ENCODE measurements at places on chromosomes 6 and 20.

GRCh38 chr20:19304886-19305415 is 92.5 kb downstream of the SLC24A3 start:
- DNase-seq: no peak

DNA sequence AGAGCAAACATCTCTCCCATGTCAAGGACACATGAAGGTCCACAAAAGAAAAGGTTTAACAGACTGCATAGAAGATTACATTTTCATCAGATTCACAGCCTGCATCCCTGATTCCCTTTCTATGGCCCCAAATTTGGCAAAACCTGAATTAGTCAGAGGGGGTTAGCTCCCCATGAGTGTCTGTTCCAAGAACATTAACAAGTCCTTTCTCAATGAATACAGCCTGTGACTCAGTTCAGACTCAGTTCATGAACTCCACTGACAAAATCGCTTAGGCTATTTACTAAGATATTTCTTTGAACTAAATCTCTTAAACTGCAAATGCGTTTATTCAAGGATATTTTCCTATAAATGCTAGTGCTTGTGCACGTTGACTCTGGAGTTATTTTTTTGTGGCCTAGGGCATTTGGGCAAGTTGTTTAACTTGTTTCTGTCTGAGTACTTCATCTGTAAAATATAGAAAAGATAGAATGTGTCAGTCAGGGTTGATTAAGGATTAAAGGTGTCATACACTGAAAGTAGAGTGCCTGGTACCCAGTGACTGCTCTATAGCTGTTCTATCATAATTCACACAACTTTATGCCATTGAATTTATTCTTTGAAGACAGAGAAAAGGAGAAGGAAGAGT is 422.6 kb downstream of the HTR1B start:
- DNase-seq: no peak

DNA sequence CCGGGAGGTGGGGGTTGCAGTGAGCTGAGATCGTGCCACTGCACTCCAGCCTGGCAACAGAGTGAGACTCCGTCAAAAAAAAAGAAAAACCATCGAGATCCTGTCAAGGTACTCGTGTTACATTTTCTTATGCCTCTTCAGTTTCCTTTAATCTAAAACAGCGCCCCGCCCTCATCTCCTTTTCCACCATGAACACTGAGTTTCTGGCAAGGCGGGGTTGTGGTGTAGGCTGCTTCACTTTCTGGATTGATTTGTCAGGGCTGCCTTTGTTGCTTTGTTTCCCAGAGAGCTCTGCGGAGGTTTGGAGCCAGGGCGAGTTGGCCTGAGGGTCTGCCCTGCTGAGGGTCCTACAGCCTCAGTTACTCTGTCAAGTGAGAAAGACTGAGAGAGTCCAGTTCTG is 8.9 kb downstream of the ITPR3 start:
- DNase-seq: peak; percentile 27

GRCh38 chr6:81450180-81450579 is 302.3 kb downstream of the TENT5A start:
- no peak for DNase-seq

DNA sequence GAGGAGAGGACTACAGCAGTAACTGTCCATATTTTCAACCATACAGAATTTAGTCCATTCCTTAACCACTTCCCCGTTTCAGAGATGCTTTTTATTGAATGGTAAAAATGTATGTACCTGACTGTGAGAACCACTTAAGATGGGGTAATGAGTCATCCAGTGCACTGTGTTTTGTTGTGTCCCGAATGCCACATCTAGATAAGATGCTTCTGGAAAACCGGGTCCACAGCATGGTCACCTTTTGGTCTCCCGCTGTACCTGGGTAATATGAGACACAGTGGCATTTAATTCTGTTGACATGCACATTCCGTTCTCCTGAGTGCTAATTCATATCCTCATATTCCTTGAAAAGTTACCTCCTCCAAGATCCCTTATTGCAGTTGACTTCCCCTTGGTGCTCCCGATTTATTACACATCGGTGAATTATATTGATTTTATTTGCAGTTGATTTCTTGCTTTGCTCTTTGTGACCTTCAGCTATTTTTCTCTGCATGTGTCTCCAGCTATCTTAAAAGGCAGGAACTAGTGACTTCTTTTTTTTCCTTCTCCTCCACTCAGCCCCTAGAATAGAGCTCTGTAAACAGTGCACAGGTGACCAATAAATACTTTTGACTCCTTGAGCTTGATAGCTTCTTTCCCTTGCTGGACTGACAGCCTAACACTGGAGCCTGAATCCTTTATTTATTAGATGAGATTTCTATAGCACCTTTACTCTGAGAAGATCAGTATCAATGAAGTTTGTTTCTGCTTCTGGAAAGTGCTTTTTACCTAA is 314.6 kb downstream of the ZFAND3 start:
- DNase-seq: no peak

GRCh38 chr6:110558575-110558974 is 82.2 kb upstream of the SLC22A16 start:
- no peak for DNase-seq

- DNase-seq: no peak
These were observed 3.3 kb upstream of the COL11A2 start for GRCh38 chr6:33195304-33196165.

- DNase-seq: no peak
These were observed 53.0 kb upstream of the SUPT3H start for GRCh38 chr6:45430590-45431202.

DNA sequence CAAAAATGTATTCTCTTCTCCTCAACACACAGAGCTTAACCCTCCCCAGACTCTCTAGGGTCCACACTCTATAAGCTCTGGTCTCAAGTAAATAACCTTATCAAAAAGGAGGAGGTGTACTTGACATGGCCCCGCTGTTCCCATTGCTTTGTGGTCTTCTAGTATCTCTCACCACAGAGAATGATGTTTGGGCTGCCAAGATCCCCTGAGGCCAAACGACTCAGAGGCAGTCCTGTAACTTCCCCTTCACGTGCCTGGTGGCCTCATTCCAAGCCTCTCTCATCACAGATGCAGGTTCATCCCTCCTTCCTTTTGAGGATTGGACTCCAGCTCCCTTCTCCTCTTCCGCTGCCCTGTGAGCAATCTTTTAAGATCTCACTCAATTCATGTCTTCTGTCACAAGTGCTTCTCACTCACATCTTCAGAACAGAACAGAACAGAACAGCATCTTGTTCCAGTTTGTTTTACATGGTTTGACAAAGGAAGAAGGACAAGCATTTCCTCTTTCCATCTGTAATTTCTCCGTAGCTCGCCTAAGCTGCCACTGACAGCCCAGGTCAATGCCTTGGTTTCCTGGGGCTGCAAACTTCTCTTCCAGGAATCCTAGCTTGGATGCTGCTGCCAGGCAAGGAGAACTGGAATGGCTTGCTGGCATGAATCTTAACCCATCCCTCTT is 541.5 kb downstream of the CD83 start:
- DNase-seq: peak; percentile 29

DNA sequence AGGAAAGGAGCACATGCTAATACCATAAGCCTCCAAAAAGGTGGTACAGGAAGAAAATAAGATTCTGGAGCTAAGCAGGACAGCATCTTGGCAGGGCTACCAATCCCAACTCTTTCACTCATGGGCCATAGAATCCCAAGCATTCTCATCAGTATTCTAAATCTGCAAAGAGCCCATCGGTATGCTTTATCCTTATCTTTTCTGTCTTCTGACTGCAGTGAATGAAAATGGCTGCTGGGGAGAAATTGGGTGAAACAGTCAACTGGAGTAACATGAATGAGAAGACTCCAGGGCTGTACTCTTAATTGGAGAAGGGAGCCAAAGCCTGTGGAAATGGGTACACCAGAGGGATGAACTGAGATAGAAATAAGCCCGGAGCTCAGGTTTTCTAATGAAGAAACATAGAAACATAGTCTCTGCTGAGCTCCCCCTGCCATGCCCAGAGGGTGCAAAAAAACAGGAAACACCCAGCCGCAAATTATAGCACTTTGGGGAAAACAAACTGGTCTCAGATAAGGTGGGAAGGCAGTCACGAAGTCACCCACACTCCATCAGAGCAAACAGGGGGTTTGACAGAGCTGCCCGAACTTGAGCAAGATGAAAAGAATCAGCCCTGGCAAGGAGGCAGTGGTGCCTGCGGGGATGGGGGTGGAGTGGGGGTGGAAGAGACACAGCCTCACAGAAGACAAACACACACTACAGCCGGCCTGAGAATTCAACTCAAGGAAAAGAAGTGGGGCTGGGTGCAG is 35.4 kb upstream of the E2F3 start:
- DNase-seq: peak; percentile 45

GRCh38 chr20:39048000-39048696 is 86.0 kb downstream of the DHX35 start:
- peak; percentile 80 for DNase-seq

GRCh38 chr6:51959744-51960383 is 127.5 kb downstream of the PKHD1 start:
- peak; percentile 68 for DNase-seq

DNA sequence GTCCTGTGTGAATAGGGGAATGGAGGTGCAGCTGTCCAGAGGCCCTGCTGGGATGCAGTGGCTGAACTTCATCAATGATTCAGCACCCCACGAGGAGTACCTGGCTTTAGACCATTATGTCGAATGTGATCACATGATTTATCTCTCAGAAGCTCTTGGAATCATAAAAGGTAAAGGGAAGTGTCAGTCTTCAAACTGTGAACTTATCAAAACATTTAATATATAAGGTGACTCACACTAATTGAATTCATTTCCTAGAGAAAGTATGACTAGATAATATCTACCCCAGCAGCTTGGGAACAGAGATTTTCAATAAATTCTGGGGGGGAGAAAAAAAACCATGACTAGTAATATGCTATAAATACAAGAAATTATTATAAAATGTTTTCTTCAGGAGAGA is 29.5 kb downstream of the ALDH8A1 start:
- no peak for DNase-seq

GRCh38 chr20:20547221-20547875 is 165.1 kb downstream of the RALGAPA2 start:
- DNase-seq: peak; percentile 17

- DNase-seq: no peak
These were observed 5.7 kb upstream of the TIAM2 start for GRCh38 chr6:154989448-154989847.

DNA sequence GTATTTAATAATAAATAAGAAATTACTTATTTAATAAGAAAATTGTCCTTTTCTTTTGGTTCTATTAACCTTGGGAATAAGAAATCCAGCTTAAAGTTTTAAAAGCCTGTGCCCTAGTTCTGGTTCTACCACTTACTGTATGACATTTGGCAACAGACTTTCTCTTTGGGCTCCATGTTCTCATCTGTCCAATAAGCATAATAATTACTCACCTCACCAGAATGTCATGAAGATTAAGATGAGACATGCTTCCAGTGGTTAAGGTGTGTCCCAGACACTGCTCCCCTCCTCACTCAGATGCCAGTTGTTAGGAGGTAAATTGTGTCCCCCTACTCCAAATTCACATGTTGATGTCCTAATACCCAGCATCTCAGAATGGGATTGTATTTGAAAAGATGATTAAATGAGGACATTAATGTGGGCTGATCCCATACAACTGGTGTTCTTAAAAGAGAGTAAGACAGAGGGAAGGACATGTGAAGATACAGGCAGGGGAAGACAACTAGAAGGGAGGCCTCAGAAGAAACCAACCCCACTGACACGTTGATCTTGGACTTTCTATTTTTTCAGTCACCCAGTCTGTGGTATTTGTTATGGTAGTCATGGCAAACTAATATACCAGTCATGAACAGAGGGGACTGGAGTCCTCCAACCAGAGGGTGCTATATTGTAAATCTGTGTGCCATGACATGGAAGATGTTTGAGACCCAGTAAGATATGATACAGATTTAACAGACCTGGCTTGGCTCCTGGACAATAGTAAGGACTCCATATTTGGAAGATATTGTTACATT is 6.4 kb upstream of the MICAL1 start:
- DNase-seq: no peak

DNA sequence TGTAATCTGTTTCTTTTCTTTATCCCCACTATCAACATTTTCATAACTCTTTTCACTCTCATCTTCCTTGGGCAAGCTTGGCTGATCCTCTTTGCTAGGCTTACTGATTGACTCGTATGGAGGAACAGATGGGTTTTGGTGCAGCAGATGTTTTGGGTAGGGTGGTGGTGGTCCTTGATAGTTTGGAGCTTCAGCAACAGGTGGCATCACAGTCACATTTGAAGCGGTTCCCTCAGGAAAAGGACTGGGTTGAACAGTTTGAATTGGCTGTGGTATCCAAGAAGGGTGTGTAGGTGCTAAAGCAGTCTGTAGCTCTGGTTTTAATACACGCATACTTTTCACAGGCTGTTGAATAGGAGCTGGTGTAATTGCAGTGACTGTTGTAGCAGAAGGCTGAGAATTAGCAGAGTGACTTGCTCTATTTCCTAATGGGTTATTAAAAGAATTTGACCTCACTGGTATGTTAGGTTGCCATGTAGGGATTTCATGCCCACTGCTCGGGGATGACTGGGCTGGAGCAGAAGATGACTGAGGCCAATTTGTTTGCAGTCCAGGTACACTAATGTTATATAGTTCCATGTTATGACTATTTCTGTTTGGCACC is 34.5 kb downstream of the LATS1 start:
- no peak for DNase-seq

GRCh38 chr6:128242765-128243403 is 277.5 kb downstream of the PTPRK start:
- DNase-seq: no peak

DNA sequence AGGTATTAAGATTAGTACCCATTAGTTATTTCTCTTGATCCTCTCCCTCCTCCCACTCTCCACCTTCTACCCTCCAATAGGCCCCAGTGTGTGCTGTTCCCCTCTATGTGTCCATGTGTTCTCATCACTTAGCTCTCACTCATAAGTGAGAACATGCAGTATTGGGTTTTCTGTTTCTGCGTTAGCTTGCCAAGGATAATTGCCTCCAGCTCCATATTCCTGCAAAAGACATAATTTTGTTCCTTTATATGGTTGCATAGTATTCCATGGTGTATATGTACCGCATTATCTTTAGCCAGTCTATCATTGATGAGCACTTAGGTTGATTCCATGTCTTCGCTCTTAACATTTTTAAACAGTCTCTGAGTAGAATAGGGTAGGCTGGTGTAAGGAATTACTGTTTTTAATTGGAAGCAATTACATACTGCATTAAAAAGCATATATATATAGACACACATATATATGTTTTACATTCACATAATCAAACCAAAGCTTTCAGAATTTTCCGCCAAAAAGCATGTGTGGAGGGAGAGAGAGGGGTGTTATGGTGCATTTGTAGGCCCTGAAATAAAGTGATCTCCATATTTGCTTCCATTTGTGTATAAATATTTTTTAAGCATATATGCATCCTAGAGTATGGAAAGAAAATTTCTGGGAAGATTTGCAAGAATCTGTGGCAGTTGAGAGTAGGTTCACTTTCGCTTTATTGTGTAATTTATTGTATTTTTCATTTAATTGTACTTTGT is 709 bp upstream of the ANKEF1 start:
- DNase-seq: no peak

DNA sequence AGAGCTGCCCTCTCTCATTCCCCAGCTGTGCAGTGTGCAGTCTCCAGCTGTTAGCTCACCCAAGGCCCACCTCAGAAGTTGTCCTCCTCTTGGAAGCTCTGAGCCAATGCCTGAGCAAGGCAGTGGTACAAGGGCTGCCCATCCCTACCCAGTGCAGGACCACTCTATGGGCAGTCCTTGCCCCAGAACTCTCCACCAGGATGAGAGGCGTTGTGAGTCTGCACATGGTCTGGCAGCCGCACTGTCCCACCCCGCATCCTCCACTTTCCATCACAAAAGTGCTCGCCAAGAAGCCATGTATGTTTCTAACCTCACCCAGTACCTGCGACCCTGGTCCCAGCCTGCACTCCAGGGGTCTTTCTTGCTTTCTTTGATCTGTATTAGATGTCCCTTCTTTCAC is 175.1 kb upstream of the PMEPA1 start:
- DNase-seq: no peak

- no peak for DNase-seq
These were observed 22.4 kb upstream of the RBM24 start for GRCh38 chr6:17258749-17259148.
